Endothelial cell of umbilical vein (primary cell): ENCODE measurements at places on chromosomes 12 and 14. TPM values are rescaled to one million over a fixed set of nuclear protein-coding genes. Genes with fewer than 3 reads are reported as not detected.
A peak's percentile ranks its signal among the peaks of the same experiment; 100 is the strongest.

The GPR132 gene
- not detected in 2 replicates for total RNA-seq

GRCh38 chr12:114406984-114407841 is 1.3 kb upstream of the TBX5 start:
- H3K27me3 ChIP-seq, result peaks cover 85% of the 10 kb centered on the region
- no peak for DNase-seq

GRCh38 chr12:74365178-74365964 is 172.3 kb upstream of the ATXN7L3B start:
- DNase-seq, result peak; percentile 57
- no peak overlapping the region for H3K4me3 ChIP-seq
- H3K27ac ChIP-seq, result no peak overlapping the region
- no peaks in the 10 kb centered on the region for H3K27me3 ChIP-seq
- no peaks in the 10 kb centered on the region for H3K36me3 ChIP-seq

DNA sequence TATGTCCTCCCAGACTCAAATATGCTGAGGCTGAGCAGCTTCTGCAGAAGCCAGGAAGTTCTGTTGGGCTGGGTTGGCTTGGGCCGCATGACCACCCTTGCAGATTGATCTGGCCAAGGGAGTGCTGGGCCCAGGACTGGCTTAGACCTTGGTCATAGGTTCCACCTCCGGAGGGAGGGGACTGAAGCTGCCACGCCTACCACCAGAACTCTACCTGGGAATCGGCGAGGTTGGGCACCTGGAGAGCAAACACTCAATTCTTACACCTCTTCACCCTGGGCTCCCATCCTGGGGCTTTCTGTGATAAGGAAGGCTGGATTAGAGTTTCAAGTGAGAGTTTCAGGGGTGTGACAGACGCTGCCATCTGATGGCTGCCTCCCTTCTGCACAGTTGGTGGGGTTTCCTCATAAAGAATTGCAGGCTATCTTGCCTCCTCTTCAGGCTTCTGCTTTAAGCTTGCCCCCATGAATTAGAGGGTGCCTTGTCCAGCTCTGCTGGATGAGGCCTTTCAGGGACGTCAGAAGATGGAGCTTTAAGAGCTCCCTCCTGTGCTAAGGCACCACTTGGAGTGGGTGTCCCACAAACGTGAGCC is 5.8 kb downstream of the SLC24A4 start:
- no peak overlapping the region for H3K4me3 ChIP-seq
- H3K4me1 ChIP-seq, result no peaks in the 10 kb centered on the region
- H3K27ac ChIP-seq, result no peak overlapping the region
- peaks cover 15% of the 10 kb centered on the region for H3K27me3 ChIP-seq
- no peaks in the 10 kb centered on the region for H3K36me3 ChIP-seq

DNA sequence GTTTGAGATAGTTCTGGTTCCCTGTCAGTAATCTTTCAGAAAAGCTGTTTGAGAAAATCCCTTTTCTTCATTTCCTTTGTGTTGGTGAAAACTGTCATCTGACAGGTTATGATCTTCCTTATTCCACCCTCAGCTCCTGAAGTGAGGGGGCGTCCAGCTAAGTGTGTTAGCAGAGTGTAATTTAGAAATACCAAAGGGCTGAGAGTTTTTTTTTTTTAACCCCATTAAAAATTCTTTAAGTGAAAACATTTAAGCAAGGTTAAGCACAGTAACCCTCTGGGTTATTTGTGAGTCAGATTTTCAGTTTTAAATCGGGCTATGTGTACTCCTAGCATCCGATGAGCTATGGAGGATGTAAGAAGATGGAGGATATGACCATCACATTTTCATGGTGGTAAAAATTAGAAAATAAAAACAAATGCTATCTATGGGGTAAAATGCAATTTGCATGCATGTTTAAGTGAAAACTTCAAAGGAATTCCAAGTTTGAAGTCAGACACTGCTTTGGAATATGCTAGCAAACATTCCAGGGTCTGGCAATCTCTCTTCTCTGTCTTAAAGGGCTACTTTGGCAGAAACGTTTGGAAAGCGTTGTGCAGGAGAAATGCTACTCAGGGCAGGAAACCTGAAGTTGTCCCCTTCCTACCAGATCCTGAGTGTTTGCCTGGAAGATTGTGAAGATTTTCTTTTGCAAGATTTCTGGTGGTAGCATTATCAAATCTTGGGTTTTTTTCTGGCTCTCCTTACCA is 197.0 kb upstream of the PRICKLE1 start:
- no peaks in the 10 kb centered on the region for H3K36me3 ChIP-seq
- no peaks in the 10 kb centered on the region for H3K27me3 ChIP-seq
- H3K4me3 ChIP-seq, result no peak overlapping the region
- H3K27ac ChIP-seq, result no peak overlapping the region
- no peak for DNase-seq

GRCh38 chr14:91061056-91061887 is 831 bp upstream of the RPS6KA5 start:
- peaks cover 22% of the 10 kb centered on the region for H3K4me1 ChIP-seq
- DNase-seq, result no peak
- H3K27ac ChIP-seq, result peak overlapping the region; percentile 42
- peak overlapping the region; percentile 29 for H3K4me3 ChIP-seq
- H3K36me3 ChIP-seq, result no peaks in the 10 kb centered on the region

DNA sequence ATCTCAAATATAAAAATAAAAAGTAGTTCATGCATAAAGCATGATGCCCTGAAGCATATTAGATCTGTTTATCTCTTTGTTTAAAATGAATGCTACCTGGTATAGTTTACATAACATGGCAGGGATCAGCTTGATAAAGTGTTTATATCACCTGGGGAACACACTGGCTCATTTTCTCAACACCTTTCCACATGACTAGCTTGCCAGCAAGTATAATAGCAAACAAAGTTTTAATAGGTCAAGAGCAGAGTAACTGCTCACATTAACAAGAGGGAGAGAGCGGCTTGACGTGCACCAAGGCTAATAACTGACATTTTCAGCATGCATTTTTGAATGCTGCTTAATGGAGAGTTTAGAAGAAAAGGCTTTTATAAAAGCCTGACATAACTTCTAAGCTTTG is 246.4 kb downstream of the EGLN3 start:
- H3K27ac ChIP-seq, result no peak overlapping the region
- no peaks in the 10 kb centered on the region for H3K4me1 ChIP-seq
- no peaks in the 10 kb centered on the region for H3K36me3 ChIP-seq
- H3K4me3 ChIP-seq, result no peak overlapping the region

The PARPBP gene
- 19.0 and 19.6 TPM in 2 replicates for total RNA-seq
